Renal cortical epithelial cell (primary cell): ENCODE measurements at places on chromosomes 6 and 20. TPM values are rescaled to one million over a fixed set of nuclear protein-coding genes. Genes with fewer than 3 reads are reported as not detected.

GRCh38 chr6:48177786-48178185, 66.8 kb upstream of the PTCHD4 start:
- DNase-seq: no peak

- DNase-seq: peak; percentile 80
These were observed 211.1 kb downstream of the ANKRD60 start for GRCh38 chr20:58017231-58017969.

DNA sequence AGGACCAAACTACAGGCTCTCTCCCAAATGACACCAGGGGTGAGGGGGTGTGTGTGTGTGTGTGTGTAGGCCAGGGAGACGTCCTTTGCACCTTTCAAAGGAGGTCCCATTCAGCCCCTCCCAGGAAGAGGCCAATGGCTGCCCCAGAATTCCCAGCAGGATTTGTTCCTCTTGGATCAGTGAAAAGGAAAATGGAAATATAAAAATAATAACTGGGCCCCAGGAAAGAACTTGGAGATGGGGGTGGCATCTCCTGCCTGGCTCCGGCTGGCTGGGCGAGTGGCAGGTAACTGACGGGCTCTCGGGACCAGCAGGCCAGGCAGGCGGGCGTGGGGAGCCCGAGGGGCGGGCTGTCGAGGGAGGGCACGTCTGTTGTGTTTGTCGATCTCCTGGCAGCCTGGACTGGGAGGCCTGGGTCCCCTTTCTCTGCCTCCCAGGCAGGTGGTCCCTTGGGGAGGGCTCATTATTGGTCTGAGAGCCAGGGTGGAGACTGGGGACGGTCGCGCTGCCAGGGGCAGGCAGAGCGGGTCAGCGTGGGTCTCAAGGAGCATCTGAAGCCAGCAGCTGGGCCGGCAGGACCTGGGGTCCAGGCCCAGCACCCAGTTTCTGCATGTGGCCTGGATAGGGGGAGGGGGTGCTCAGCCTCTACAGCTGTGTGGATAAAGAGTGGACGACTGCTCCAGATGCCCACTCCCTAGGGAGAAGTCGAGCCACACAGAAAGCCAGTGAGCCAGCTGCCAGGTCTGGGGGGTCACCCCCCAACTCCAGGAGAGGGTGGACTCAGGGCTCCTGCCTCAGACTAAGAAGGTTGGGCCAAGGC, 3.1 kb downstream of the NOL4L start:
- DNase-seq: no peak

GRCh38 chr6:11410539-11411307, 126.8 kb upstream of the TMEM170B start:
- DNase-seq: no peak

MAP3K7 gene
- 28.3 and 47.9 TPM in 2 replicates for total RNA-seq

RAET1L gene
- 0.99 and 3.1 TPM in 2 replicates for total RNA-seq
